ENCODE measurements at places on chromosomes 2 and 18.

DNA sequence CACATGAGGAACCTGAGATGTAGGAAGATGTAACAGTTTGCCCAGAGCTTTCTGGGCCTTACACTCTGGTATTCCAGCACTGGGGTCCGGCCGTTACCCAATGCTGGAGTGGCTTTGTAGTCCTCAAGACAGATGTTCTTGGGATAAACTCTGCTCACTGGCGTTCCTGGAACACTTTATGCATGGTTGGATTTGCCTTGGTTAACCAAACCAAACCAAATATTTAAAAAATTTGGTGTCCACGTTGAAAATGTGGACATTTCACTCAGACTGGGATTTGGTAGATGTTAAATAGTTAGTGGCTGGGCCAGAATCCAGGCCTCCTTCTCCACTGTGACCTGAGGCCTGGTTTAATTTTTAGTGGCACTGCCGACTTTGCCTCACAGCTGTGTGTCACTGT, 81.5 kb downstream of the ACOXL start:
- DNase-seq, result no peak

DNA sequence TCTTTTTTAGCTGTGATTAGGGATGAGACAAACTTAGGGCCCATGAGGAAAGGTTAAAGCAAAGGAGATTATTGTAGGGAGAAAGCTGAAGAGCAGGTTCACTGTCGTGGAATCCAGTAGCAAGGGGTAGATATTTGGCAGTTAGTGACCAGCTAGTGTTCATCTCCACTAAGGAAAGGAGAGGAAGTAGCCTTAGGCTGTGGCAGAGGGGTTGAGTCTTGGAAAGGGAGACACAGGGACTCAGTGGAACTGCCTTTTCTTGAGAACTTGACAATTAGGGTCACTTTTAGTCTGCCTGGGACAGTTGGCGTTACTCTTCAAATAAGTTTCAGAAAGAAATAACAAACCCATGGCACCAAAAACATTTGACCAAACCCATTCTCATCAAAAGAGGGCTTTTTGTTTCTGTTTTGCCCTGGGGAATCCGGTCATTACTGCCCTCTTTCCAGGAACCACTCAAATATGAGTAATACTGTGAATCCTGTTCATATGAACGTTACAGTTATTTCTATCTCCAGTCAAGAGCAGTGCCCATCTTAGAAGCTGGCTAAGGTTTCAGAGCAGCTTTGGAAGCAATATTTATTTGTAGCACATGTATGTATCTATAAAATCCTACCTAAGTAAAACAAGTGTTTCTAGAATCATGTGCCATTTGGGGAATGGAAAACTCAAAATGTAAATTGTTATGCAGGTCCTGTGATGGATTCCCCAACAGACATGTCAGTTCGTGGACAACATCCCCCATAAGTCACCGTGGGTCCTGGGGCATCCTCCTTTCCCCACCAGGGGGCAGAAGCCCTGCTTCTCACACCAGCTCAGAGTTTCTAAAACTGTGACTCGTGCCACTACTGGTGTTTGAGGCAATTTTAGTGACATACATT, 77.3 kb upstream of the PHLPP1 start:
- no peak for DNase-seq

DNA sequence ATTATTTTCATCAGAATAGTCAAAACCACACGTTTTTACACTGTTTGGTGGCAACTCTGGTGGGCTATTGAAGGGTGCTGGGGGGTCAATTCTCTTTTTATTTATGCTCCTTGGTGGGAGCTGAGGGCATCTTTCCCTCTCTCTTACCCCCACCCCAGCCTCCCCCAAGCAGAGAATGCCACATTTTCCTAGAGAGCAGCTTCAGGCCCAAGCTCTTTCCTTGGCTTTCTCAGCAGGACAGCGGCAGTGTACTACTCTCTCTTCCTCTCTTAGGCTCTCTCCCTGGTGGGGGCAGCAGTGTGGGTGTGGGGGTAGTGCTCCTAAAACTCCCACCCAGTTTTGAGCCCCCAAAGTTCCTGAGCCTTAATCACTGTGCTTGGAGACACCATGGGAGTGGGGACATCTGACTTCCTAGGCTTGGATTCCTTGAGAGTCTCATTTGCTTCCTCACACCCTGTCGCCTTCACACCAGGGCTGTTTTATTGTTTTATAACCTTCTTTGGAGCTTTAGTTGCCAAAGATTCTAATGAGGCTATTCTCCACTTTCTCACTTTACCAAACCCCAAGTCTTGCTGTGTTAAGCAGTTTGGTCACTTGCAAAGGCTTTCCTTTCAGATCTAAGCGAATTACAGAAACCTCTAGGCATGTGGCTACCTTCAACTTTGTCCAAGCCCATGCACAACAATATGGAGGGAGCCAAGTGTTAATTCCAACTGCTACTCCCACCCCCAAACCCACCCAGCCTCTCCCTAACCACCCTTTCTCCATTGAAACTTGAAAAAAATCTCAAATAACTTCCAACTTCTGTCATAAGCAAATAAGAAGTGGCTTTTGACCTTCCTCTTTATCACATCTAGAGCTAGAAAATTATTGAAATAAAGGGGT, 6.0 kb upstream of the HOXD4 start:
- no peak for DNase-seq

DNA sequence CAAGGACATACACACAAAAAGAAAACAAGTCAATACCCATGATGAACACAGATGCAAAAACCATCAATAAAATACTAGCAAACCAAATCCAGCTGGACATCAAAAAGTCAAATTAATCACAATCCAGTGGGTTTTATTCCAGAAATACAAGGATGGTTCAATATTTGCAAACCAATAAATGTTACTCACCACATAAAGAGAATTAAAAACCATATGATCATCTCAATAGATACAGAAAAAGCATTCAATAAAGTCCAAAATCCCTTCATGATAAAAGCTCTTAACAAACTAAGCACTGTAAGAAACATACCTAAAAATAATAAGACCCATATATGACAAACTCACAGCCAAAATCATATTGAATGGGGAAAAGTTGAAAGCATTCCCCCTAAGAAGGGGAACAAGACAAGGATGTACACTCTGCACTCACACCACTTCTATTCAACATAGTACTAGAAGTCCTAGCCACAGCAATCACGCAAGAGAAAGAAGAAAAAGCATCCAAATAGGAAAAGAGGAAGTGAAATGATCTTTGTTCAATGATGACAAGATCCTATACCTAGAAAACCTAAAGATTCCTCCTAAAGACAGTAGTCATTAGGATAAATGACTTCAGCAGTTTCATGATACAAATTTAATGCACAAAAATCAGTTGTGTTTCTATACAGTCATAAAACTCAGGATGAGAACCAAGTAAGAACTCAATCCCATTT, 62.6 kb downstream of the TRAPPC8 start:
- DNase-seq, result no peak
